ENCODE measurements at places on chromosomes 7 and 10.

- no peak for DNase-seq
Measured at GRCh38 chr10:89351412-89351779, 23.6 kb downstream of the IFIT3 start.

DNA sequence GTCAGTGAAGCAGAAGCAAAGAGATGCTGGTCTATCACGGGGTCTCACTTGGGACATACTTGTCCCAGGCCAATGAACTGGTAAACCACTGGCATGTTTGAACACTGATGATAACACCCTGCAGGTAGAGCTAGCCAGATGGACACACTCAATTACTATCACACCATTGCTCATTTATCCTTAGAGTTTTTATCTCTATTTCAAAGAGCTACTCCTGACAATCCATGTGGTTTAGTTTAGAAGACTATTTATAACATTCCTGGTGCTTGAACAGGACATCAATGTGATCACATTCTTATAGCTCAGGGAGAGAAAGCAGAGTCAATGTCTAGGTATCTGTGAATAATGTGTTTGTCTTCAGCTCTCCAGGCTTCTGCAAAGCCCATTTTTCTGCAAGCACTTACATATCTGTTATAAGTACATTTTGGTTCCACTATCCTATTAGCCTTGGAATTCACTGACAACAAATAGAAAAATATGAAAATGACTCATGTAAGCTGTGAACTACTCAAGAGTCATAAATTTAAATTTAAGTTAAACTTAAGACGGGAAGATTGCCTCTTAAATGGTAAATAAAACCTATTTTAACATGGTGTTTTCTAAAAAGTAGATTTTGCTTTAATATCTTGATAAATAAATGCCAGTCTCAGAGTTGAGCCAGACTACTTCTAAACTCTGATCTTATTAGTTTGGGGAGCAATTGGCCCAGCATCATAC, 106.7 kb upstream of the MBL2 start:
- DNase-seq: no peak

DNA sequence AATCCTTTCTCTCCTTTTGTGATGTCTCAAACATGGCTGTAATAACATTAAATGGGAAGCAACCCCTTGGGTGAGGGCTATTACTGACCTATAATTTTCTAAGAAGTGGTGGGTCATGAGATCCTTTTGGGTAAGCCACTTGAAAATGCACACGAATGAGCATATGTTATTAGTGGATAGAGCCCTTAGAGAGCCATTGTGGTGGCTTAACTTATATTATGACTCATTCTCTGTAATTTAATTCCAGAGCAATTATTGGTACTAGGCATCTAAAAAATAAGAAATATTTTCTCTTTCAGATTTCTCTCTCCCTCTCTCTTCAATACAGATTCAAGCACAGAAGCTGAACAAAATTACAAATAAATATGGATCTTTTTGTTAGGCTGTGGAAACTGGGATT, 1177.4 kb upstream of the PHF14 start:
- no peak for DNase-seq

DNA sequence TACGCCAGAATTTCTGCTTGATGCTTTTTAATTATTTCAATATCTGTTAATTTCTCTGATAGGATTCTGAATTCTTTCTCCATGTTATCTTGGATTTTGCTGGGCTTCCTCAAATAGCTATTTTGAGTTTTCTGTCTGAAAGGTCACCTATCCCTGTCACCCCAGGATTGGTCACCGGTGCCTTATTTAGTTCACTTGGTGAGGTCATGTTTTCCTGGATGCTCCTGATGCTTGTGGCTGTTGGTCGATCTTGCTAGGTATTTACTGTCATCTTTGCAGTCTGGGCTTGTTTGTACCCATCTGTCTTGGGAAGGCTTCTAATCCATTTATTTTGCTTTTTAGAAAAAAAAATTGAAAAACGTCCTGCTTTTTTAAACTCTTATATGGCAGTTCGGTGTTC, 11.2 kb upstream of the PRKAR1B start:
- DNase-seq: no peak

DNA sequence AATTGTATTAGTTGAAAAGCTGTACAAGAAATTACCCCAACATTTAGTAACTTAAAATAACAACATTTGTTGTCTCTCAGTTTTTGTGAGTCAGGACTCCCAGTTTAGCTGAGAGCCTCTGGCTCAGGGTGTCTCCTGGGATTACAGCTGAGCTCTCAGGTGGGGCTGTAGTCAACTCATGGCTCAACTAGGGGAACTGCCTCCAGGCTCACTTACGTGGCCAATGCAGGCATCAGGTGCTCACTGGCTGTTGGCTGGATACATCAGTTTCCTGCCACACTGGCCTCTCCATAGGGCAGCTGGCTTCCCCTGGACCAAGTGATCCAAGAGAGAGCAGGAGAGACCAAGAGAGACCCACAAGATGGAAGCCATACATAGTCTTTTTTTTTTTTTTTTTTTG, 17.5 kb downstream of the CCNY start:
- no peak for DNase-seq

DNA sequence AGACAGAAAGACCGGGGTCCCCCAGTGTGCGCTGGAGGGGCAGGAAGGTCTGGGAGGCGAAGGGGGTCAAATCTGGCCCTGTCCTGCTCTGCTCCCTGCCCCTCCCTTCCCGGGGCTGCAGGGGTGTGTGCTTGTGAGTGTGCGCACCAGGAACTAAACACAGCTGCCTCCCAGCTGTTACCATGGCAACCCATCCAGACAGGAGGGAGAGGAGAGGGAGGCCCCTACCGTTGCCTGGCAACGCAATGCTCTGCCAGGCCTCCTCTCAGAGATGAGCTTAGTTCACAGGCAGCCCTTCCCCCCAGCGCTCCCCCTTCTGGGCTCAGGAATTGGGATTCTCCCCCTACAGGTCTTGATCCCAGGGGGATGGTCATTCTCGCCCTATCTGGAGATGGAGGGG, 6.1 kb downstream of the NYAP1 start:
- DNase-seq: no peak

DNA sequence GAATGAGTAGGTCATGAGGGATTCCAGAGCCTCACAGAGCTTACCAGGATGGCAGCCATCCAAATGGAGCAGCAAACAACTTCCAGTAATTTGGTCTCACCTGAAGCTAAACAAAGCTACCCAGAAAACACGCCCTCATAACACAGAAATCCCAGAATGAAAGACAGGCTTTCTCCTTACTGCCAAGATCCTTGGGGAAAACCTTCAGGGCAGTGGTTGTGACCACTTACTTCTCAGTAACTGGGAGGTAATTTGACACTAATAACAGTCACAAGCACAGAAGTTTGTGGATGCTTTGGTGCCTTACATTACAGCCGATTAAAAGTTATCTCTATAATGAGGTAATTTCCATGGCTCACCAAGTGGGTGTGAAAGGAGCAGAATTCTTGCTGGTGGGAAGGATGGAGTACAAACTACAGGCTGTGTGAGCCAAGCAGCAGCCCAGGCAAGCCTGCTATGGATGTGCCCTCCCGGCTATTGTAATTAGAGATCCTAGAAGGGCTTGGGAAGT, 10.4 kb downstream of the WDR91 start:
- DNase-seq: no peak

GRCh38 chr7:75861636-75862035, 17.2 kb upstream of the RHBDD2 start:
- DNase-seq: no peak

GRCh38 chr7:676972-677385, 49.5 kb upstream of the DNAAF5 start:
- no peak for DNase-seq

DNA sequence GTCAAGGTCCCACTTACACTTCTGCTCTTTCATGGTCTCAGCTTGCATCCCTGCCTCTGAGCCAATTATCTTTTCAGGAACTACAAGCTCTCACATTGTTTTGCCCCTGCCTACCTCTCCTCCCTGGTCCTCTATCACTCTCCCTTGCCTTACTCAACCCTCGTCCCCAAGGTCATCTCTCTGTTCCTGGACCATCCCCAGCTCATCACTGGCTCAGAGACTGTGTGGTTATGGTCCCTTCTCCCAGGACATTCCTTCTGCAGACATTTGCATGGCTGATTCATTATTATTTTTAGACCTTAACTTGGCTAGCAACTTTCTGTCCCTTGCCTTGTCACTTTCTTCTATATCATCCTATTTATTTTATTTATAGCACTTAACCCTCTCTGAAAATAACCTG, 17.8 kb upstream of the GPAM start:
- DNase-seq: no peak

DNA sequence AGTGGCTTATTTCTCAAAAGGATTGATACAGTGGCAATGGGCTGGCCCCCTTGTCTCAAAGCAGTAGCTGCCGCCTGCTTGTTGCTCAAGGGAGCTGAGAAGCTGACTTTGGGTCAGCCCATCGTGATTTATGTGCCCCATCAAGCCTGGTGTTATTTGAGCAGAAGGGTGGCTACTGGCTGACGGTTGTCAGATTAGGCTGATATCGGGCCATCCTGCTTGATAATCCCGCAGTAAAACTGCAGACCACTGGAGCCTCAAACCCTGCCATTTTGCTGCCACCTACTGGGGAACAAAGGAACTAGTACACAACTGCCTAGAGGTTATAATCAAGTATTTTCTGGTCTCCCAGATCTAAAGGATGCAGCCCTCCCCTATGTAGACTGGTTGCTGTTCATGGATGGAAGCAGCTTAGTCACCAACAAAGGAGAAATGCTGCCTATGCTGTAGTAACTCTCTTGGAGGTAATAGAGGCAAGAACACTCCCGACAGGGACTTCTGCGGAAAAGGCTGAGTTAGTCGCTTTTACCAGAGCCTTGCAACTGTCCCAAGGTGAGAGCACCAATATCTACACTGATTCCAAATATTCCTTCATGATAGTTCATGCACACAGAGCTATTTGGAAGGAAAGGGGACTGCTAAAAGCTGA, 65.9 kb upstream of the ZNF92 start:
- peak; percentile 16 for DNase-seq

- no peak for DNase-seq
Measured at GRCh38 chr7:115363916-115364315, 442.0 kb downstream of the MDFIC start.
